ENCODE measurements at places on chromosomes 4 and X. TPM values are rescaled to one million over a fixed set of nuclear protein-coding genes. Genes with fewer than 3 reads are reported as not detected.

GRCh38 chrX:20461576-20461975 lies 194.9 kb upstream of the RPS6KA3 start:
- no peak for DNase-seq

Gene BANK1
- 7.0 TPM for polyA plus RNA-seq

DNA sequence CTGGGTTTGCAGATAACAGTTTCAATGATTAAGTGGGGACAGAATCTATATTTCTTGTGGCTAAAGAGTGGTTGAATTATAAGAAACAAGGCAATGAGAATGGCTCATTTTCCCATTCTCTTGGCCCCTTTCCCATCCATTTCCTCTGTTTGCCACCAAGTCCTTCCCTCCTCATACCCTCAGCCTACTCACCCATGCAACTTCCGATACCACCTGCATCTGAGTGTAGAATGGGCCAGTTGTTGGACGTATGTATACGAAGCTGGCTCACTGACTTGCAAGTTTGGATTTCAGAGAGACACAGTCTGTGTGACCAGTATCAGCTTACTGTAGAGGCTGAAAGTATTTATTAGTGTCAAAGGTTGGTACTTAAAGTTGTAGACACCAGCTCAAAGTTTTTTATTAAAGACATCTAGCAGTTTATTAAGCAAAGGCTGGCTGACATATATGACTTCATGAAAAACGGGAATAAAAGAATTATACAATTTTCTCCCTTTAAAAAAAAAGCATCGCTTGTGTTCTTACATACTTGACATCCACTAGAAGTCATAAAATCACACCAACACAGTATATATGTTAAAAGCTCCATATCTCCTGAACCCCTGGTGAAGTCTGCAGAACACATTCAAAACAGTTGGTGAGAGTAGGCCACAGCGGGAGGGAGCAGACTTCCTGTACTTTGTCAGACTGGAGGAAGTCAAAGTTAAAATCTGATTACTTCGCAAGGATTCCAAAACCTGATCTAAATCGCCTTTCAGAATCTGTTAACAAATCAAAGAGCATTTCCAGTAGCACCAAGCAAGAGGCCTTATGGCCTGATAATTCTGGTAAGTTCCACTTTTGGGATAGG lies 22.4 kb upstream of the STIM2 start:
- peak; percentile 37 for DNase-seq

DNA sequence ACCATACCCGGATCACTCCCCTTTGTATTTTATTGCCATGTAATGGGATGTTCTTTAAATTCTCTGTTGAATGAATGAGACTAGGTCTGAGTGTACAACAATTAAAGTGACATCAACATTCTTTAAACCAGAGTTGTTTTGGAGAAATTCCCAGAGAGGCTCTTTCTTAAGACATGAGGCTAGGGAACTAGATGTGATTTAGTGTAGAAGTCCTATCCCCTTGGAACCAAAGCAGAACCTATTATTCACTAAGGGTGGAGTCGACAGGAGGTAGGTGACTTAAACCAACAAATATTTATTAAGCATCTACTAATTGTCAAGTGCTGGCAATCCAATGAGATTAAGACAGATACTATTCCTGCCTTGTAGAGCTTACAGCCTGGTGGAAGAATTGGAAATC lies 1.7 kb downstream of the EIF1AX start:
- DNase-seq = peak; percentile 73

Gene HSFX2
- 0.61 TPM for polyA plus RNA-seq

Gene CYSLTR1
- polyA plus RNA-seq = 2.1 TPM

DNA sequence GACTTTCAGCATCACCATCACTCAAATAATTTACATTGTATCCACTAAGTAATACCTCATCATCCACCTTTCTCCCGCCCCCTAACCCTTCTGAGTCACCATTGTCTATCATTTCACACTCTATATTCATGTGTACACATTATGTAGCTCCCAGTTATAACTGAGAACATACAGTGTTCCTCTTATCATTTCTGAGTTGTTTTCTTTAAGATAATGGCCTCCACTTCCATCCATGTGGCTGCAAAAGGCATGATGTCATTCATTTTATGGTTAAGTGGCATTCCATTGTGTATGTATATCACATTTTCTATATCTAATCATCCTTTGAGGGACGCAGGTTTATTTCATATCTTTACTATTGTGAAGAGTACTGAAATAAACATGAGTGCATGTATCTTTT lies 14.6 kb upstream of the NDST4 start:
- DNase-seq = no peak

Gene ARMCX2
- 19.3 TPM for polyA plus RNA-seq

GRCh38 chrX:111465669-111466068 lies 45.8 kb upstream of the SERTM2 start:
- DNase-seq = no peak

Gene FABP2
- not detected for polyA plus RNA-seq

Gene SOX3
- not detected for polyA plus RNA-seq

Gene CXorf49
- polyA plus RNA-seq = not detected

- DNase-seq = no peak
These were observed 417.7 kb downstream of the AR start for GRCh38 chrX:67961516-67961915.

Gene CD40LG
- polyA plus RNA-seq = 0.54 TPM

Gene GLOD5
- 1.7 TPM for polyA plus RNA-seq

DNA sequence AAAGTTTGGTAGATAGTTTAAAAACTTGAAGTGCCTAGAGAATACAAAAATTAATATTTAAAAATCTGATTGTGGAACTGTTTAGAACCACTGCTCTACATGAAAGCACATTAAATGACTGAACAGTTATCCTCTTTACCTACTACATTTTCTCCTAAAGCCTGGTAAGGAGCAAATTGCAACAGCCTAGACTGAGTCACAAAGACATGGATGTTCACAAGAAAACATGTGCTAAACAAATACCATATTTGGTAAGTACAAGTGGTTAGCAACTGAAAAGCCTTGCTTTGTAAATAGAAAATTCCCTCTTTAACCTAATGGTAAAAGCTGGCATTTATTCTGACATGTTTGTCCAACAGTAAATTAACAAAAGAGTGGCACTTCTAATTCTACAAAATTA lies 203.1 kb downstream of the FBXO8 start:
- no peak for DNase-seq

DNA sequence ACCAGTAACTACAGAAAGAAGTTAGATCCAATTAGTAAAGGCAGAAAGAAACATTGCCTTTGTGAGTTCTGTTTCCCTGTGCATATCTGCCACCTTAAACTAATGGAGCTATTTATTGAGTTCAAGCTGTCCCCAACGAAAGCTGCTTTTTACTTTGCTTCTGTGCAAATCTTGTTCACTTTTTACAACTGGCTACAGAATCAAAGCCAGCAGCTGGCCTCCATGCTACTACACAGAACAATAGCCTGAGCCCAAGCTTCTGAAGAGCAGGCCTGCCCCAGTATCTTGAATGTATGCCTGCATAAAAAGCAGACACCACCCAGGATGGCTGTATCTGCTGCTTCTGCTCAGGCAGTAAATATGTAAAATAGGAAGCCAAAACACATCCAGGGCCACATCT lies 28.1 kb downstream of the ANK2 start:
- no peak for DNase-seq

- DNase-seq = peak; percentile 24
These were observed 45.1 kb downstream of the SPATA4 start for GRCh38 chr4:176150356-176150682.

DNA sequence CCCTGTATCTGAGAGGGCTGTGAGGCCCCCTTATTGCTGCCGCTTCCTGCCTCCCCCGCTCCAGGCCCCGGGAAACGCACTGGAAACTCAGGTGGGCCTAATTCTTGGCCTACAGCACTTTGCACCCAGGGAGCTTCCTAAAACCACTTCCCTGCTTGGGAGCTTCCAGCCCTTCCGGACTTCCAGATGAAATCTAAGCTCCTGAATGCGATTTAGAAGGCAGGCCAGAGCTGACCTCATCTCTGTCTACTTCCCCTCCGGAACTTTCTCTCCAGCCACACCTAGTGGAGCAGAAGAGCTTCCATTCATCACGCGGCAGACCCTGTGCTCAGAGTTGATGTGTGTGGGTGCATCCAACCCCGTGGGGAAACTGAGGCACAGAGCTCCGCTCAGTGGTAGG lies 84.2 kb downstream of the SORCS2 start:
- no peak for DNase-seq

Gene GPR82
- 0.24 TPM for polyA plus RNA-seq

Gene OTUD6A
- not detected for polyA plus RNA-seq

- DNase-seq = peak; percentile 50
These were observed 7.2 kb downstream of the GNRHR start for GRCh38 chr4:67746797-67747495.

DNA sequence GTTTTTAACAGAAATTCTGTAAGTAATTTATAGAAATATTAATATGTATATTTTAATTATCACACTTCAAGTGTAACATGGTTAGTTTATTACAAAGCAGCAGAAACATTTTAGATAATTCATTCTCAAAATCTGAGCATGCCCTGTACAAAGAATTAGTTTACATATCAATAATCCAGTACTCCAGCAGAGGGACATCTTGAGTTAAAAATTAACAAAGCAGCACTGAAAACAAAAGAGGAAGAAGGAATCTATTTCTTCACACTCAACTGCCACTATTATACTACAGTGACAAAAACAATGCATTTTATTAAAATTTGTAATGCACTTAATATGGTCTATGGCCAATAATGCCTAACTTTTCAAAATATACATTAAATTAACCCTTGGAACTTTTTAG lies 179.1 kb upstream of the KLHL4 start:
- no peak for DNase-seq

GRCh38 chrX:20382082-20382481 lies 115.4 kb upstream of the RPS6KA3 start:
- no peak for DNase-seq

GRCh38 chr4:79042079-79042674 lies 102.9 kb upstream of the PAQR3 start:
- peak; percentile 19 for DNase-seq

DNA sequence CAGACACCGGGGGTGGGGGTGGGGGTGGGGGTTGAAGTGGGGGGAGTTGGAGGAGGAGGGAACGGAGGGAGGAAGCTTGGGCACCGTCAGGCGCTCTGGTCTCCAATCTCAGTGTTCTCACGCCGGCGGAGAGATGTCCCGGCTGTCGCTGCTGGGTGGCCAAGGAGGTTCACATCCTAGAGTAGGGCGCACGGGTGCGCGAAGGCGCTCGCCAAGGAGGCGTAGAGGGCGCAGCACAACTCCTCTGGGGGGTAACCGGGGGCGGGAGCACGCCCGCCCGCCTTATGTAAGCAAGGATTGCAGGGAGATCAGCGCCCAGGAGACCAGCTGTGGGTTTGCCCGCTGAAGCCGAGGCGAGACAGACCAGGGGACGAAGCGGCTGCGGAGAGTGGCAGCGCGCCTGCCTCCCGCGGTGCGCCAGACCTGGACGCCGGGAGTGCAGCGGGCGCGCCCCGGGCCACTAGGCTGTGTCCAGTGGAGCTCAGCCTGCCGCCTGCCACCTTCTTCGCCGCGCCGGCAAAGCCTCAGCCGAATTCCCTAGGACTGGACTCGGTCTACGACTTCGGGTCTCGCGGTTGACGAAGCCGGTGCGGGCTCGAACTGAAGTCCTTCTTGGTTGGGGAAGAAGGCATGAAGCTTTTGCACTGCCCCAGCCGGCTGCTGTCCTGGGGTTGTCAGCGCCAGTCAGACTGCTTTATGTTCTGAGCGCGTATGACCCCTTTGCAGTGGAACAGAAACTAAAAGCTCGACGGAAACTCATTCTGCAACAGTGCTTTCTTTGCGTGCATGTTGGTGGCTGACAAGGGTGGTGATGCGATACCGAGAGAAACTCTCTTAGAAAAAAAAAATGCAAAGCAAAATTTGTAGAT lies 707 bp upstream of the UNC5C start:
- peak; percentile 83 for DNase-seq

Gene SCML1
- 30.8 TPM for polyA plus RNA-seq

Gene EVC2
- polyA plus RNA-seq = 2.2 TPM

- no peak for DNase-seq
These were observed 243.9 kb upstream of the FAT4 start for GRCh38 chr4:125070861-125071260.

DNA sequence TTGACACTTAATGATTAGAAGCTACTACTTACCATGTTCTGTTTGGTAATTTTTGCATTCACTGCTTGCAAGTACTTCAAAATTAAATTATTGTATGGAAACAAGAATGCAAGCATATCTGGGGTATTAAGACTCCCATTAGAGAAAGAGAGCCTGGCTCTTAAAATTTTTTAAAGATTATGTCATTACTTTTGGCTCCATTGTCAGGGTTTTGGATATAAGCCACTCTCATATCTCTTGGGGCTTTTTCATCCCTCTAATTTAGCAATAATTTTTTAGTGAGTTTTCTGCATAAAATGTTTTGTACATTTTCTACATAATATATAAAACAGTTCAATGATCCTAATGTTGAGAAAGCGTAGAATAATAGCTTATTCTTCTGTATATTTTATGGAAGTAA lies 49.4 kb downstream of the SLC9A6 start:
- DNase-seq = no peak

Gene STPG2
- 0.10 TPM for polyA plus RNA-seq

DNA sequence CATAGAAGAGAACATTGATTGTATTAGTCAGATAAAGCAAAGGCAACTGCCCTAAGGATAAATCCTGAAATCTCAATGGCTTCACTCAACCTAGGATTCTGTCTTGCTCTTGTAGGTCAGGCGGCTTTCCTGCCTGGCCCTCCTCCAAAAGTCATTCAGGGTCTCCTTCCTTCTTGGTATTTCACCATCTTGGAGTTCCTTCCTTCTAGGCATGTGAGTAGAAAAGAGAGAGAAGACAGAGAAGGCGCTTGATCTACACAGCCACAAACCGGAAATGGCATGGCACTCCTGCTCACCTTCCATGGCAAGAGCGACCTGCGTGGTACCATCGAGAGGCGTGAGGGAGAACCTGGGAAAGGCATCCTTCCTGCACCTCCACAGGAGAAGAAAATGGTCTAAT lies 45.3 kb upstream of the HELT start:
- no peak for DNase-seq

DNA sequence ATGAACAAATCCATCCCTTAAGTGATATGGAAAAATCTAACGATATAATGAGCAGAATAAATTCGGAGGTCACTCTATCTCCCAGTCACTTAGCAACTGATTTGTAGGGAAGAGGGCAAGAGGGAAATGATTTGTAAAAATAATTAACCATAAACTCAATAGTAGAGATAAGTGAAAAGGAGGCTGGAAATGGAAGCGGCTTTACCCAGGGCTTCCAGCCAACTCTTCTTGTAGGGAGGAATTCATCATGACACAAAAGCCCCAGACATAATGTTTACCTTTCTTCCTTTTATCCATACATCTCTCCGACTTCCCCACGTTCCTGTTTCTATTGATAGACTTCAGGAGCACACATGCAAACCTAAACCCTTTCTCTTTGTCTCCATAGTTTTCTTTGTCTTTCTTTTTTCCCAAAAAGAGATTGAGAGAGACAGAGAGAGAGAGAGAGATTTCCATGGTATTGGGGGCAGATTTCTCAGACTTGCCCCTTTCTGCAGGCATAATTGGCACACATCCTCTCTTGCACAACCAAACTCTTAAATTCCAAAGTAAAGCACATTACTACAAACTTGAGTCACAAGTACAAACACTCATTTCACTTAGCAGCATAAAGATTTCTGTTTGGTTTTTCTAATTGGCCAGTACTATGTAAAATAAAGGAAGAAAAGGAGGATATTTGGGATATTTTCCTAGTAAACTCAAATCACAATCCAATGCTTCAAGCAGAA lies 140.9 kb downstream of the MAPK10 start:
- DNase-seq = peak; percentile 58

Gene REST
- polyA plus RNA-seq = 4.0 TPM

- no peak for DNase-seq
These were observed 16.5 kb upstream of the MID1 start for GRCh38 chrX:10636851-10637250.

GRCh38 chr4:90415116-90415515 lies 287.9 kb downstream of the CCSER1 start:
- DNase-seq = no peak

- DNase-seq = no peak
These were observed 30.7 kb downstream of the TAF7L start for GRCh38 chrX:101260435-101260834.
